ENCODE measurements at places on chromosomes 5 and 9. TPM values are rescaled to one million over a fixed set of nuclear protein-coding genes. Genes with fewer than 3 reads are reported as not detected.

IFNB1 gene
- total RNA-seq, result not detected

PCSK5 gene
- total RNA-seq, result 6.4 TPM

PCDHGA8 gene
- 1.1 TPM for total RNA-seq

OR1L6 gene
- total RNA-seq, result not detected

TSSK1B gene
- total RNA-seq, result 0.11 TPM

GLRA1 gene
- not detected for total RNA-seq

LCN15 gene
- not detected for total RNA-seq

JAKMIP2 gene
- 10.8 TPM for total RNA-seq

COL5A1 gene
- total RNA-seq, result 238 TPM

ZNF883 gene
- 2.2 TPM for total RNA-seq

MARCHF11 gene
- not detected for total RNA-seq

CDKN2B-AS1 gene
- 4.1 TPM for total RNA-seq

CTXN3 gene
- not detected for total RNA-seq

All from uterine smooth muscle cell (primary cell).